ENCODE measurements at places on chromosomes 16 and 17. TPM values are rescaled to one million over a fixed set of nuclear protein-coding genes. Genes with fewer than 3 reads are reported as not detected.
A peak's percentile ranks its signal among the peaks of the same experiment; 100 is the strongest.

DNA sequence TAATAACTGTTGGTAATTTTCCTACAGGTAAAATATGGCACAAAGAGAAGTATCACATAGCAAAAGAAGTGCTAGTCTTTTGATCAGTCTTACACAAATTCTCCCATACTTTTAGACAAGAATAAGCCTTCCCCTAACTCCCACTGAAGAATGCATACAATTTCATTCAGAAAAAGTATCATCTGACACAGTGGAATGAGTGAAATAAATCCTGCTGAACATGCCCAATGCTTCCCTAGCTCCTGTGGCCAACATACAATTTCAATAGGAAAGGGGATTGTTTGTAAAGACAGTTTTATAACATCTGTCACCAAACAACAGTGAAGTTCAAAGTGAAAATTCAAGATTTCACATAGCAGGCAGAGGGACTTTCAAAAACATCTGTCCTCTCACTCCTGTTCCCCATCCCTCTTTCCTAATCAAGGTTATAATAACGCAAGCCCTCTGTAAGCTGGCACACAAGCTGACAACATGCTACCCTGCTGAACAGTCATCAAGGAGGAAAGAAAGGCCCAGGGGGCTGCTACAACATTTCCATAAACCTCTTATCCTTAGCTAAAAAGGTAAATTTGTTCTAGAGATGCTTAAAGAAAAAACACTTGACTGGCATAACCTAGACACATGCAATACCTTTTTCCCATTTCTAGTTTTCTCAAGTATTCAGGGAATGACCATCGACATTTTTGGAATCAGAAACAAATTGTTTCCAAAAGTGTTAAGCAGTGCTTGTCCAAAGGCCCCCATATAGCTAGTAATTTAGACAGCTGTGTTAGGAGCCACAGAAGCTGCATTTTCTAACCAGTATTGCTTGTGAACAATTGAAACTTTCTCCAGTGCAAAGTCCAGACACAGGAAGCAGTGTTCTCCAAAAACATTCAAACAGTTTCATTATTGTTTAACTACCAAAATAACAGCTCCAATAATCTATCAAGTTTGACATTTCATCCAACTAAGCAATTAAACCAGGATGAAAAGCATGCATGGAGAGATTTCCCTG lies 11.5 kb upstream of the RFFL start:
- DNase-seq: peak; percentile 54

DNA sequence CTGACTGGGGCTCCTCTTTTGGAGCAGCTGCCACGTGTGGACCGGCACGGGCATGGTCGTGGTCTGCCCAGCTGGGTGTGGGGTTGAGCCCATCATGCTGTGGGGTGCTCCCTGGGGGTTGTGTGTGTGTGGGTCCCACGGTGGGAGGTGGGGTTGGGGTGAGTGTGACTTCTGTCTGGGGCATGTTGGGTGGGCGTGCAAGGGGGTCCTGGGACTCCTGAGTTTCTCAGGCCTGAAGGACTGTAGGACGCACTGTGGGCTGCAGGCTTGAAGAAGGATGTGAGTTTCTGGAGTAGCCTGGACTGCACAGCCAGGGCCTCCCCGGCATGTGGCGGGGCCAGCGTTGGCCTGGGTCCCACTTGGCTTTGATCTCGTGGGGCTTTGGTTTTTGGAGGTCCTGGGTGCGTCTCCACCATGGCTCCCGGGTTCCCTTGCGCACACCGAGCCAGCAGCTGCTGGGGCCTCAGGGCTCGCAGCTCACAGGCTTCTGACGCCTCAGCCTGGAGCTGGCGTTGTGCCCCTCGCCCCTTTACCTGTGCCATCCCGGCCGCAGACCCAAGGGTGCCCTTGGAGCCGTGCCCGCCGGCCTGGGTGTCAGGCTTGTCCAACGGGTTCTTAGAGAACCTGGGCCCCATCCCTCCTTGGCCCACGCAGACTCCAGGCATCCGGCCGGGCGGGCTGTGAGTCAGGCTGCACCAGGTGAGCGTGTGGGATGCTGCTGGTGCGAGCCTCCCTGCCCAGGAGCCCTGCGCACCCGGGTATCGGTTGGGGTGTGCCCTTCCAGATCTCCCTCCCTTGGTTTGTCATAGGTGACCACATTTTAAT lies 34.4 kb upstream of the ZNF750 start:
- DNase-seq: peak; percentile 86

- DNase-seq: peak; percentile 2
Measured at GRCh38 chr16:59634004-59634579, 900.0 kb upstream of the GOT2 start.

- no peak for DNase-seq
Measured at GRCh38 chr16:80012586-80012985, 412.0 kb upstream of the MAF start.

DNA sequence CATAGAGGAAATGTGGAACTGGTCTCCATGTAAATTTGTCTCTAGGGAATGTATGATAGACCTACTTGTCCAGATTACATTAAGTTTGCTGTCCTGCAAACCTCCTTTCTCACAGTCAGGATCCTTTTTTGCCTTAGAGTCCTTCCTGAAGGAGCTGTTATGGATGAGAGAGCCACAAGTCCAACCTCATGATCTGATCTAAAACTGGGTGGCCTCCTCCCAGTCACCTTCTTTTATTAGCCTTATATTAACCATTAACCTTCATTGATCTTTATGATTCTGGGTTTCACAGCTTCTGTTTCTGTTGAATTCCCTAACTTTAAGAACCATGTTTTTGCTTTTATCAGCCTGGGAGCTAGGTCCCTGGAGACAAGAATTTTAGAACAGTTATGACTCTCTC lies 64.1 kb downstream of the NEUROD2 start:
- no peak for DNase-seq

- no peak for DNase-seq
Measured at GRCh38 chr17:55212880-55213279, 51.9 kb upstream of the HLF start.

- DNase-seq: no peak
Measured at GRCh38 chr16:70396246-70396904, 42.5 kb downstream of the ST3GAL2 start.

DNA sequence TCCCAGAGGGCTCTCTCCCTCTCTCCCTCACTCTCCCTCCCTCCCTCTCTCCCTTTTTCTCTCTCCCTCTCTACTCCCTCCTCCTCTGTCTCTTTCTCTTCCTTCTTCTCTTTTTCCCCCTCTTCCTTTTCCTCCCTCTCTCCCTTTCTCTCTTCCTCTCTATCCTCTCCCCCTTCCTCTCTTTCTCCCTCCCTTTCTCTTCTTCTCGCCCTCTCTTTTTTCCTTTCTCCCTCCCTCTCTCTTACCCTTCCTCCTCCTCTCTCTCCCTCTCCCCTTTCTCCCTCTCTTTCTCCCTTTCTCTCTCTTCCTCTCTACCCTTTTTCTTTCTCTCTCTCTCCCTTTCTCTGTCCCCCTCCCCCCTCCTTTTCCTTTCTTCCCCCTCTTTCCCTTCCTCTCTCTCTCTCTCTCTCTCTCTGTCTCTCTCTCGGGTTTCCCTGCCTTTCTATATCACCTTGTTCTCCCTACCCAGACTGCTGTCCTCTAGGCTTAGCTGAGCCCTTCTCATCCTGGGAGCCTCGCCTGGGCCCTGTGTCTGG lies 25.8 kb upstream of the TMEM220 start:
- DNase-seq: no peak

GRCh38 chr17:78852709-78853121 lies 12.1 kb upstream of the USP36 start:
- peak; percentile 35 for DNase-seq

GRCh38 chr17:69042308-69042707 lies 18.4 kb downstream of the ABCA9 start:
- no peak for DNase-seq

GRCh38 chr17:59454633-59455105 lies 110.7 kb upstream of the DHX40 start:
- DNase-seq: no peak

Gene BAIAP3
- total RNA-seq: 7.8 TPM

- no peak for DNase-seq
Measured at GRCh38 chr17:6334386-6334785, 100.5 kb downstream of the AIPL1 start.

GRCh38 chr17:37674511-37674910 lies 31.3 kb upstream of the DDX52 start:
- DNase-seq: no peak

DNA sequence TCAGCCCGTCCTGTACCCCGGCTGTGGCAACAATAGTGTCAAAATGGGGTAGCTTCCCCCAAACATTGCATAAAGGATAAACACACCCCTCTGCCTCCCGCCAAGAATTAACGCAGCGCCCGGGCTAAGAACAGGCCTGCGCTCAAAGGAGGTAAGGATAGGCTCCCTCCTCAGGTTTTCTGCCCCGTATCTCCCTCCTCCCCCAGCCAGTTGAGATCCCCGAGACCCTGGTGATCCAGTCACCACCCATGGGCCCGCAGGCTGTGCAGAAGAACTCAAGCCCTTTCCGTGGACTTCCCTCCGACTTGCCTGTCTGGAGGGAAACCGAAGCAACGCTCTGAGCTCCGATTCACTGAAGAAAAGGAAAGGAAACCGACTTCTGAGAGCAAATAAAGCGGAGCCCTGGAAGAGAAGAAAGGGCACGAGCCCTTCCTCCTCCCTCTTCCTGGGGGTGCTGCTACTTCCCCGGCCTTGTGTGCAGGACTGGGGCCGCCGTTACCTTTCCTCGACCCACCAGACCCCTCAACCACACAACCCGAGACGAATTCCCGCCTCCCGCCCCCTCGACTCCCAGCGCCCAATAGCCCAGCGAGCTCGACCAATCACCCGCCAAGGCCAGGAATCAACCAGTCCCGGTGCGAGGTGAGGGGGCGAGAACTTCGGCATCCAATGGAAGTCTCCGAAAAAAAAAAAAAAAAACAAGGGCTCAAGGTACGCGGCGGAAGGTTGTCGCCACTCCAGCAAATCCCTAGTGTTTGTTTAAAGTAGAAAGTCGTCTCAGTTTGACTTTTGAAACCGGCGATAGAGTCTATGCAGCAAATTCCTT lies at the start of gene BRIP1:
Gene BRIP1 (minus strand): TSS at position 554 of the 826 bp plus-strand sequence. CDS start 1,989 bp downstream, outside the sequence.
- peak; percentile 98 for DNase-seq

- no peak for DNase-seq
Measured at GRCh38 chr16:23391381-23392222, 61.4 kb downstream of the COG7 start.

GRCh38 chr17:36870720-36870999 lies 66.6 kb upstream of the LHX1 start:
- DNase-seq: no peak

DNA sequence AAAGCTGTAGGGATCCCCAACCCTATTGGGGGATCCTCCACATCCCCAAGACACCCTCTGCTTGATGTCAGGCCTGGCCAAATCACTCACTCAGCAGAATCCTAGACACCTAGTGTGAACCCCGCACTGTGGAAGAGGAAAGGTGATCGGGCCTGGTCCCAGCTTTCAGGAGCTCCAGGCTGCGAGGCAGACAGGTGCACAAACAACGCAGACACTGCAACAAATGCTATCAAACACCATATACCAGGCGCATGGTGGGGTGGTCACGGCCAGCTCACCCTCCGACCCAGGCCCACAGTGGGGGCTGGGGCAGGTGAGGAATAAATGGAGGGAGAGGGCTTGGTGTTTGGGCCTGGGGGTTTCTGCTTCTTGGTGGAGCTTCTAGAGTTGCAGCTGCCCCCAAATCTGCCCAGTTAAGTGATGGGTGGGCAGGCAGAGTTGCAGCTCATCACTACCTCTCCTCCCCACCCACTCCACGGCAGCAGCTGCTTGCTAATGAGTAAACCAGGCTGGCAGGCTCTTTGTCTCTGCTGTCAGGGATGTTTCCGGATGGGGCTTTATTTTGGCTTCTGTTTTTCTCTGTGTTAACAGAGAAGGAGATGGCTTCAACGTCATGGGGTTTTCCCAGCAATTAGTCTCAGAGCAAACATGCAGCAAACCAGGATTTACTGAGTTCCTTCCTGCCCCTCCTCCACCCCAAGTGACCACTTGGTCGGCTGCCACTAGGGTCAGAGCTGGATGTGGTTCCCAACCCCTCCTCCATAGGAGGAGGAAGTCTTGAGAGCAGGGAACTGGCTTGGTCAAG lies 46.6 kb downstream of the PECAM1 start:
- peak; percentile 53 for DNase-seq

DNA sequence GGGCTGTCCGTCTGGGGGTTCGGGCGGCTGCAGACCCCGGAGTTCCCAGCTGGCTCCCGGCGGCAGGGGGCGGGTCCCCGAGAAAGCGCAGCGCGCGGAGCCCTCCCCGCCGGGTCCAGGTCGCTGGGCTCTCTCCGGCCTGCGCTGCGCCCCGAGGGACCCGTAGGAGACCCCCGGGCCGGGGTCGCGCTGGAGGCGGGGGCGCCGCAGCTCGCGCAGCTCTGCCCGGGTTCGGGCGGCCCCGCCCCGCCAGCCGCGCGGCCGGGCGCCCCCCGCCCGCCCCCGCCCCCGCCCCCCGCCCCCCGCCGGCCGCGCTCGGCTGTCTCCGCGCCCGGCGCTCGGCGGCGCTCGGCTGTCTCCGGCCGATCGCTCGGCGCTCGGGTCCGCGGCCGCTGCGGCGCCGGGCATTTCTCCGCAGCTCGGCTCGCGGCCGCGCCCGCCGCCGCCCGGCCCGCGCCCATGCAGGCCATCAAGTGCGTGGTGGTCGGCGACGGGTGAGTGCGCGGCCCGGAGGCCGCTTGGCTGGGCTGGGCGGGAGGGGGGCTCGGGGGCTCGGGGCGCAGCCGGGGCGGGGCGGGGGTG lies at the start of gene RAC3:
Gene RAC3 (plus strand): TSS at position 376 of the 582 bp plus-strand sequence. CDS start 84 bp downstream, at position 460.
- DNase-seq: peak; percentile 83

GRCh38 chr17:65173284-65173793 lies 36.2 kb downstream of the RGS9 start:
- DNase-seq: peak; percentile 42

- no peak for DNase-seq
Measured at GRCh38 chr17:1156864-1157263, 22.9 kb downstream of the ABR start.

- peak; percentile 52 for DNase-seq
Measured at GRCh38 chr16:87493608-87494280, 920 bp upstream of the ZCCHC14 start.

GRCh38 chr17:9256361-9256750 lies 235.0 kb downstream of the NTN1 start:
- DNase-seq: no peak

- no peak for DNase-seq
Measured at GRCh38 chr16:53356478-53357207, 77.6 kb upstream of the RBL2 start.

DNA sequence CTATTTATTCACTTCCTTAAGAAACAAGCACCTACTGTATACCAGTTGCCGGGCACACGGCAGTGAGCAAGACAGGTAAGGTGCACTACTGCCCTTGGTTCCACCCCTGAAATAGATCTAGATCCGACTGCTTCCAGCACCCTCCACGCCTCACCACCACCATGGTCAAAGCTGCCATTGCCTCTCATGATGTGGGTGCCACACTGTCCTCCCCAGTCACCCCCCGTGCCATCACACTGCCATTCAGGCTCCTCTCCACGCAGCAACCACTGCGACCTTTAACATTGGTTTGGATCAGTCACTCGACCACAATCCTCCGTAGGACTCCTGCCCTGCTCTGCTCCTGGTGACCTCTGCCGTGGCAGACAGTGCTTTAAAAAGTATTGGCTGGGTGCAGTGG lies 226.8 kb downstream of the CPPED1 start:
- DNase-seq: no peak

DNA sequence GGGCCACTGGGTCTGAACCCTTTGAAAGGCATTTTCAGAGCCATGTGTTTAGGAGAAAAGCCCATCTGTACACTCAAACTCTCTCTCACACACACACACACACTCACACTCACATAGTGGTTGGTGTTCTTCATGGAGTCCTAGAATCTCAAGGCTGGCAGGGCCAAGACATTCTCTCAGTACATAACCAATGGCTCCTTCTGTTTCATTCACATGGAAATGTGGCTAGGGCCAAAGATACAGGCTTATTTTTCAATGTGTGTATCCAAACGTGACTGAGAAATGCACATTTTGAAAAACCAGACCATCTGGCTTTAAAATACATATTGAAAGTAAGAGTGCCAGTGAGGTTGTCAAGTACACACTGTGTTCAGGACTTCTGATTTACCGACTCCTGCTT lies 59.0 kb upstream of the SALL1 start:
- DNase-seq: no peak

All from stomach (tissue), 19 donors.